Renal cortical epithelial cell (primary cell): ENCODE measurements at places on chromosomes 4 and X.
A peak's percentile ranks its signal among the peaks of the same experiment; 100 is the strongest.

DNA sequence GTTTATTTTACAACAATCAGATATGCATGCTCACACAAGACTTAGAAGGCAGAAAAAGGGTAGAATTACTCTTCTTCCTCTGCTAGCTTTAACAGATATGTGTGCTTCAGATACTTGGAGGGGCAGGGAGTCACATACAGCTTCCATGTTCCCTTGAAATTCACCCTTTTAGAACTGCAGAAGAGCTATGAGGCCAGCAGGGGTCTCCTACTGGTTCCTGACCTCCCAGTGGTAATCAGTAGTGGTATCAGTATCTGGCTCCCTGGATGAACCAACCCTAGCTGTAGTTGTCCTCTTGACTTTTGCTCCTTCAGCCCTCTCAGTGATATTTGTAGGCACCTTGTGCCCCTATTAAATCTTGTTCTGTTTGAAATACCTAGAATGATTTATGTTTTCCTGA is 81.5 kb downstream of the RCHY1 start:
- peak; percentile 22 for DNase-seq

DNA sequence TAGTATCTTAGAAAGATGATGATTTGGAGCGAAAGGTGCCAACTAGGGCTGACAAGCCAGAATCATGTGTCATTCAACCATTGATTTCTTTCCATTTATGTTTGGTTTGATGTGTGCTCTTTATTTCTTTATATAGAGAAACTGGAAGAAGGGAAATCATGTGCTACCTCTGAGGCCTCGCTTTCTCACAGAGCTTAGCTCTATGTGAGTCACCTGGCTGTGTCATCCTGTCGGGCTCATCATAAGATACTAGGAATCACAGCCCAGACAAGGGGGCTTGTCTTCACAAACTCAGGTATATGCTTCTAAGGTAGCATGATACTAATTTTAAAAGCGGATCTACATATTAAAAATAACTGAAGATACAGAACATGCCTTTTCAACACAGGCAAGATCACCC is 81.7 kb upstream of the GPM6B start:
- DNase-seq, result peak; percentile 22

DNA sequence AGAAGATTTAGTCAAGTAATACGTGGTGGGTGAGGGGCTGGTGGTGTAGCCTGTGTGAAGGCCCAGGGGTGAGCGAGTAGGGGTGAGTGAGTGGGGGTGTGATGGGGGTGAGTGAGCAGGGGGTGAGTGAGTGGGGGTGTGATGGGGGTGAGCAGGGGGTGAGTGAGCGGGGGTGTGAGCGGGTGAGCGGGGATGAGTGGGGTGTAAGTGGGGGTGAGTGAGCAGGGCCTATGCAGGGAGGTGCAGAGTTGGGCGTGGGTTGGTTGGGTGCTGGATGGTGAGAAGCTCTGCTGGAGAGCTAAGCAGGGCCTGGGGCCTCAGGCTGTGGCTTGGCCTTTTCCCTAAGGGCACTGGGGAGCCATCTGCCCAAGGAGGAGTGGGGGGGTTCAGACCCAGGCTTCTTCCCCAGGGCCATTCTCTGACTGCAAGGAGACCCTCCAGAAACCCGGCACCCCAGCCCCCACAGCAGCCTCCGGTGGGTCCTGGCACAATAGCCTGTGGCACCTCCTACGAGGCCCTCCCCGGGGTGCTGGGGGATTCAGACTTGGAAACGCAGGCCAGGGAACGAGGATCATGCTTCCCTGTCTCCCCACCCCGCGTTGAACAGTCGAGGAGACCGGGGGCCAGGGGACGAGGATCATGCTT is 30.4 kb downstream of the SH3TC1 start:
- DNase-seq, result no peak

DNA sequence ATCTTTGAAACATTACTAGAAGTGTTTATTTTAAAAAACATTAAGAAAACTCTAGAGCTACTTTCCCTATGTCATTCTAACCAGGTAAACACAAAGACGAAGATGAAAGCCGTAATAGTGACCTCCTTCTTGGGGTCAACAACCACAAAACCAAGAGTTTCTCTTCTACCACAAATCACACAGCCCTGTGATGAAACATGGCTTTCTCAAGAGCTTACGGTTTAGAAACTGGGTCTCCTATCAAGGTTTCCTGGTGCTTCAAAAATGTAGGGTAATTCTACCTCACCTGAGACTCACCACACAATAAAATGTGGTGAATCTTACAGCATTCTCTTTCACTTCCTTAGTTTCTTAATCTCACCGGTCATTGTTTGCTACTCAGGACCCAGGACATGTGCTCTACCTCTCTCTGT is 50.9 kb downstream of the CORIN start:
- peak; percentile 69 for DNase-seq

GRCh38 chrX:129318375-129318774 is 204.9 kb downstream of the SMARCA1 start:
- peak; percentile 29 for DNase-seq

- DNase-seq, result no peak
These were observed 95.1 kb upstream of the STIM2 start for GRCh38 chr4:26765515-26765914.

DNA sequence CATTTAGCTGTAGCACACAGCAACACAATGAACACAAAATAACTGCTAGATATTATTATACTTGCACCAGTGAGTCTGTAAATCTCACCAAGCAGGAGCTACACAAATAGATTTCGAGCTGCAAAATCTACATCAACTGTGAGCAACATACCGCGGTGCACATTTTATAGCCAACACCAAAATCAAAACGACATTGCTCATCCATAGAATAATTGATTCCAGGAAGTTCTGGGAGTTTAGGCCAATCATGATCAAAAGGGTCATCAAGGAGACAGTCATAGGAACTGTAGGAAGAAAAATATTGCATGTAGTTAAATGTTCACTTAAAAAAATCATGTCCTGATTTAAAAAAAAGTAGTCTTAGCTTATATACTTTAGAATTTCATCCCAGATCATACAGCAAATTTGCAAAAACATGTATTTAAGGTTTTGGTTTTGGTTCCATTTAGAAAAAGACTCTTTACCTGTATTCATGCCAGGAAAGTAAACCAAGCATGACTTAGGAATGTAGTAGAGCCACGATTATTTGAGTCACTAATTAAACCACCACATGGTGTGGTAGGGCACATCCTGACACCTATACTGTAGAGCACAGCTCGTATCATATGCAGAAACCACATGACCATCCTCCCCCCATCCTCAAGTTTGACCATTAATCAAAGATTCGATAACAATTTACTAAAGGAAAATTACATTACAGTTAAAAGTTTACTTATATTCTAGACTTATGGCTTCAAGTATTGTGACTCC is 250.4 kb downstream of the ADAMTS3 start:
- peak; percentile 90 for DNase-seq

DNA sequence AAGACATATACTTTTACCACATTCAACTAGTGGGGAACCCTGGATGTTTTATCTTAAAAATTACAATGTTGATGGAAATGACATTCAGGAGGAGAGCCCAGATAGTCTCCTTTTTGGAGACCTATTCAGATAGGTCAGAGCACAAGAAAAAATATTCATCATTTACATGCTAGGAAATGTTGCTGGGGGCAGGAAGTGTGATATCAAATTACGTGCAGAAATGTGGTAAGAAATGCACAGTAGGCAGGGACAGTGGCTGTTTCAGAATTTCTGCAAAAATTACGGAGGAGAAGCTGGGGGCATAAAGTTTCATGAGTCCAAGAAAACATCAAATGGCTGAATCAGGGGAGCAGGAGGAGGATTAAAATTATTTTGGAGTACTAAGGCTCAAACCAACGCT is 8.2 kb downstream of the PARM1 start:
- DNase-seq, result no peak

DNA sequence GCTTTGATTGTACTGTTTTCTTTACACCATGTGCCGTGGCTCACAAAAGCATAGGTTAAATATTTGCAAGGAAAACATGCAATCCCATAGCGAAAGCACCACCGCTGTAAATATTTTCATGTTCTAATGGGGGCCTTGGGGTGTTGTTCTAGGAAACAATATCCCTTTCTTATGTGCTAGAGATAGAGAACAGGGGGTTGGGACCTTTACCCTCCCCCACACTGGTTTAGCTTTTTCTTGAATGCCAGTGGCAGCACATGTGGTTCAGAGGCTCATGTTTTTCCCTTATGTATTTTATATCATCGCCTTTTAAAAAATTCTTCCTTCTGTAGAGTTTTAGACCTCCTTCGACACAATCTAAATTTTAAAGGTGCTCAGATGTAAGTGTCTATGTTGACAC is 422.6 kb upstream of the TENM3 start:
- DNase-seq, result no peak

- DNase-seq, result no peak
These were observed 19.6 kb downstream of the PGAM4 start for GRCh38 chrX:77949840-77950239.

DNA sequence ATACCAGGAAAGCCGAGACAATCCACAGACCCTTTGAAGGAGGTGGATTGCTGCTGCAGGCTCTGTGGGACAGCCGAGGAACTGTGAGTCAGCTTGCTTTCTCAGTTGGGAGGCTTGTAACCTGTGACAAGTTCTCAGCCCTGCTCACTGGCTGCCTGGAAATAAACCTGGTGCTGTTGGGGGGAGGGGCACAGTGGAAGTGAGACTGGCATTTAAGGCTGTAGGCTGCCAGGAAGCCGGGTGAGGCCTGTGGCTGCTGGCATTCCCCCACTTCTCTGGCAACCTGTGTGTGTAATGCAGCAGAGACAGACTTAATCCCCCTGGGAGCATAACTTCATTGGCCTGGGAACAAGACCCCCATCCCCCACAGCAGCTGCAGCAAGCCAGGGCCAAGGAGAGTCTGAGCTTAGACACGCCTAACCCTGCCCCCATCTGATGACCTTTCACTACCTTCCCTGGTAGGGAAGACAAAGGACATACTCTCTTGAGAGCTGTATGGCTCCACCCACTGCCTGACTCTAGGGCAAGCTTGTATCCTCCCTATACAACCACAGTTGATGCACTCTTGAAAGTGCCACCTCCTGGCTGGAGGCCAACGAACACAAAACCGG is 64.1 kb downstream of the ALPK1 start:
- peak; percentile 71 for DNase-seq

- DNase-seq, result no peak
These were observed 1.2 kb downstream of the CYTL1 start for GRCh38 chr4:5018096-5018495.

- peak; percentile 61 for DNase-seq
These were observed 1.3 kb downstream of the WDR1 start for GRCh38 chr4:10115271-10115796.

- peak; percentile 56 for DNase-seq
These were observed 930 bp upstream of the SLITRK4 start for GRCh38 chrX:143636831-143637230.

DNA sequence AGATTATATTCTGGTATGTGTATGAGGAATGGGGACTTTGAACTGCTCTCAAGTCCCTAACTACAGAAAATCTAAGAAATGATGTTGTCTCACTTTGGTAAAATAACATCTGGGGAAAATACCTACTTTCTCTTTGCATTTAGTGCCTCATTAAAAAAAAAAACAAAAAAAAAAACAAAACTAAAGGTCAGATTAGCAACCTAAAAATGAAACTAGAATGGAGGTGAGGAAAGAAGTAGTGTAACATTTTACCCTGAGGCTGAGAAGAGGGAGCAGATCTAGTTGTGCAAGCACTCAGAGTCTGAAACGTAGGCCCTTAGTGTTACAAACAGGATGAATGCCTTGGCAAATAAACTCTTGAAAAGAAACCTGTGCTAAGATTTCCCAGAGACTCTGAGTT is 56.0 kb downstream of the VGLL1 start:
- DNase-seq, result peak; percentile 27

DNA sequence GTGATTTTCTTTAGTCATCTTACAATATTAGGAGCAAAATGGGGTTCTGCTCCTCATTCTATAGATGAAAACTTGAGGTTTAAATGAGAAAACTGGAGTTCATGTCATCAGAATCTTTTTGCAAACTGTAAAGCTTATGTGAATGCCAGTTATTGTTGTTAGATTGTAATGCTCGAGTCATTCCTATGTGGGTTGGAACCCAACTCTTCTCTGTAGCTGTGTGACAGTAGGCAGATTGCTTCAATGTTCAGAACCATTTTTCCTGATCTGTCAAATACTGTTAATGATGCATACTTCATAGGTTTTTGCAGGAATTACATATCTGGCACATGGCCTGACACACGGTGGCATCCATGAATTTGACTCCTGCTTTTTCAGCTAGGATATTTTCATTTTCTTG is 178.9 kb downstream of the RAPGEF2 start:
- no peak for DNase-seq

GRCh38 chr4:48369248-48369647 is 27.9 kb downstream of the SLAIN2 start:
- DNase-seq, result peak; percentile 53

GRCh38 chr4:122481766-122482405 is 25.4 kb upstream of the IL2 start:
- DNase-seq, result no peak

GRCh38 chrX:153768311-153769157 is 4.5 kb downstream of the PLXNB3 start:
- DNase-seq, result no peak

DNA sequence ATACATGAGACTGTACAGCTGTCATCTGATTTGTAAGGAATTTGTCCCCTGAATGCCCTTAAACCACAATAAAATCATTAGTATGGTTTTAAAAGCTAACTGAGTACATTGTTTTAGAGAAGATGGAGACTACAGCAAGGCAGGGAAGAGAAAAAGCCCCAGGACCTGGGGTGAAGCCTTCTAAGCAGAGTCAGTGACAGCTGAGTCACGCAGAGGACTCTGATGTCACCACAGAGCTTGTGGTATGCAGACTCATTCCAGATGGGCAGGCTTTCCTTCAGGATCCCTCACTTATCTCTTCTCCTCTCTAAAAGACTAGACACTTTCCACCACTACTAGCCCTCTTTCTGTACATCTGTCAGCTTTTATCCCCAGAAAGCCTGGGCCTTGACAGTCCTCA is 97.1 kb upstream of the ATOH1 start:
- DNase-seq, result no peak

- DNase-seq, result no peak
These were observed 1018.4 kb upstream of the INTU start for GRCh38 chr4:126614356-126614855.

DNA sequence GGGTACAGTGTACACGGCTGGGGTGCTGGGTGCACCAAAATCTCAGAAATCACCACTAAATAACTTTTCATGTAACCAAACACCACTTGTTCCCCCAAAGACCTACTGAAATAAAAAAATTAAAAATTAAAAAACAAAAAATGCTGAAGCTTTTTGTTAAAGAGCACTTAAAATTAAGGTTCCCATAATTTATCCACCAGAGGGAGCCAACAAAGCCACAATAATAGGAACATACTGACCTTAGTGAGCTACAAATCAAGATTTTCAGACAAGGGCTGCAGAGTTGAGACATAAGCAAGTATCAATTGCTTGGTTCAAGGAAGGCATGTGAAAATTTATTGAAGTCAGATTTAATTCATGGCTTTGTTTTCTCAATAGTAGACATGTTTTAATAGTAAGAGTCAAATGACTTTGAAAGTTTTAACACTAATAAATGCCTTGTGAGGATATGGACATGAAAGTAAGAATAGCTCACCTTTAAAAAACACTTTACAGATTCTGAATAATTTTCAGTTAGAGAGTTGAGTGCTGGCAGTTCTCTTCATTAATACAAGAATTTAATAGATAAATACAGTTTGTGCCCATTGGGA is 43.0 kb upstream of the SCOC start:
- DNase-seq, result peak; percentile 63
